ENCODE measurements at places on chromosomes 4 and X.
A peak's percentile ranks its signal among the peaks of the same experiment; 100 is the strongest.

- DNase-seq: no peak
Measured at GRCh38 chr4:29276150-29276549, 1444.0 kb upstream of the PCDH7 start.

DNA sequence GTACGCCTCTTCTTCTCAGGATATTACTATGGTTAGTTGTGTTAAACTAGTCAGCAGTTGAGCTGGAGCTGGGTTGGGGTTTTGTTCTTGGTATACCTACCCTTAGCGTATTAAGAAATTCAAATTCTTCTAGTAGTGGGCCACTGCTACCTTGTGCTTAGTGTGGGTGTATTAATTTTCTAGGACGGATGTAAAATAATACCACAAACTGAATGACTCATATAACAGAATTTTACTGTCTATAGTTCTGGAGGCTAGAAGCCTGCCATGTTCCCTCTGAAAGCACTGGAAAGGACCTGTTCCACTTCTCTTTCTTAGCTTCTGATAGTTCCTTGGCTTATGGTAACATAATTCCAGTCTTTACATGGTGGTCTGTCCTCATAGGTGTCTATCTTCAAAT, 1274.7 kb downstream of the ADGRL3 start:
- DNase-seq: no peak

GRCh38 chrX:22109442-22109841, 77.3 kb downstream of the PHEX start:
- no peak for DNase-seq

DNA sequence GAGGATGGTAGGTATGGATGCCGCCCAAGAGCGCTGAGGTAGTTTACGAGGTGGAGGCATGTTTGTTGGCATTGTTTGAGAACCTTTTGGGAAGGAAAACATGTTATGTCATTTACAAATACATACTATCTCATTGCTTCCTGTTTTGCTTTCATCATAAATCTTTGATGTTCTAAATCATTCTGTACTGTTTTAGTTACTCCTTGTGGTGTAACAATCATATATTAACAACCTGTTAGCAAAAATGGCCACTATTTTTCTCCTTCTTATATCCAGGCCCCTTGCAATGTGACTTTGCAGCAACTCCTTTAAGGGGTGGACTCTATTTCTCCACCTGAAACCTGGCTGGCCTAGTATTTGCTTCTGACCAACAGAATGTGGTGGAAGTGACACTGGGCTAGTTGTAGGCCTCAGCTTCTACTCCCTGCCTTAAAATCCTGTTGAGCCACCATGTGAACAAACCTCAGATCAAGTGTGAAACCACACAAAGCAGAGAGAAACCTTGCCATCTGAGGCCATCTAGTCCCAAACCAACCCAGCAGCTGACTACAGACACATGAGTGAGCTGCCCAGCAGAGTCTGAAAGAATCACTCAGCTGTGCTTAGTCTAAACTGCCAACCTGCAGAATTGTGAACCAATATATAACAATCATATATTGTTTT, 15.8 kb upstream of the CXorf38 start:
- DNase-seq: no peak

DNA sequence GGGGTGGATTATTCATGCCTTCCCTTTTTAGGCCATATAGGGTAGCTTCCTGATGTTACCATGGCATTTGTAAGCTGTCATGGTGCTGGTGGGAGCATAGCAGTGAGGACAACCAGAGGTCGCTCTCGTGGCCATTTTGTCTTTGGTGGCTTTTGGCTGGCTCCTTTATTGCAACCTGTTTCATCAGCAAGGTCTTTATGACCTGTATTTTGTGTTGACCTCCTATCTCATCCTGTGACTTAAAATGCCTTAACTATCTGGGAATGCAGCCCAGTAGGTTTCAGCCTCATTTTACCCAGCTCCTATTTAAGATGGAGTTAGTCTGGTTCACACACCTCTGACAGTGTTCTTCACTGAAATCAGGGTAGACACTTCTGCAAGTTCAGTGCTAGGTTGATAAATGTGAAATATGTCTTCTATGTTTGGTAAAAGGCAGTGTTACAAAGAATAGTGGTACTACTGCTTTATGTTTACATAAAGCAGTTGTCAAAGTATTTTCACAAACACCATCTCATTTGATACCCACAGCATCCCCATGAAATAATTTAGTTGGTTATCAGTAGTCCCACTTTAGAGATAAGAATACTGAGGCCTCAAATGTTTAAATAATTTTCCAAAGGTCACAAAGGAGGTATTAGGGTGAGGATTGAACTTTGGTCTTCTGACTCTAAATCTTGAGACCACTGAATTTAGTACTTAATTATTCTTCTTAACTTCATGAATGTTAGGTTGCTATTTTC, 77.1 kb upstream of the C4orf54 start:
- DNase-seq: no peak

GRCh38 chrX:134734466-134734952, 76.2 kb upstream of the PLAC1 start:
- no peak for DNase-seq

DNA sequence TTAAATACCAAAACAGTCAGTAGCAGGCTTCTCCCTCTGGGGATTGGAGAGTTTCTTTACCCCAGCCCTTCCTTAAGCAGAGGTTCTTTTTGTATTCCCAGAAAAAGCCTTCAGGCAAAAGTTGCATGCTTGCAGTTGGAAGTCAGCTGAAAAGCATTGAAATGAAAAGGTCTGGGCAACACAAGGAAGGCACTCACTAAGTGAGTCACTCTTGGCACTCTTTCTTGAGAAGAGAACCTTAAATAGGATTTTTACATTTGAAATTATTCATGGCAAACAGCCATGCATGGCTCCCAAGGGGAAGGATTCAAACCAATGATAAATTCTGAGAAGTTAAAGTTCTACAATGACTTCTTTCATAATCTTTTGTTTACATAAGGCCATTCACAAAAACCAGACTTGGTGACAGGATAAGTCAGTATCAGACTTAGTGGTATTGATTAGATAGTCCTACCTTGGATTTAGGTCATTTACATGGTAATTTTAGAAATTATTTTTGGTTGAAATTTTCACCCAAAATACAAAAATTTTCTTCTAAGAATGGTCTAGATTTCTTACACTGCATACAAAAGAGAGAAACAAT, 2068.9 kb downstream of the PCDH7 start:
- no peak for DNase-seq

DNA sequence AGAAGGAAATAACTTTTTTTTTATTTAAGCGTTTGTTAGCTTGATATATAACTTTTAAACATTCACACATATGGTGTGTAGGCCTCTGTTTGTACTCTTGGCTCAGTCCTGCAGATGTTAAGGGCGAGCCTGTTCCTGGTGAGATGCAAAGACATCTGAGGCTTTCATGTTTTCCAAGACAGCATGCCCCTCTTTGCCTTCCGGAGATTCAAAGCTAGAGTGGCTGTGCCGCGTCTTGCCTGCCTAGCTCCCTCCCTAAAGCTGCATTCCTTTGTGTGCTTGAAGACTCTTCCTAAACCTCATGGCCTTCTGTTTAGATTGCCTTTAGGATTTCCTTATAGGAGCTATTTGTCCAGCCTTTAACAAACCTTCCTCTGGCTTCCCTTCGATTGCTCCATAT, 67.1 kb downstream of the MID1IP1 start:
- no peak for DNase-seq

GRCh38 chr4:140061194-140061593, 92.8 kb downstream of the MAML3 start:
- no peak for DNase-seq

- DNase-seq: peak; percentile 26
Measured at GRCh38 chr4:77385124-77385969, 220.3 kb upstream of the CXCL13 start.

DNA sequence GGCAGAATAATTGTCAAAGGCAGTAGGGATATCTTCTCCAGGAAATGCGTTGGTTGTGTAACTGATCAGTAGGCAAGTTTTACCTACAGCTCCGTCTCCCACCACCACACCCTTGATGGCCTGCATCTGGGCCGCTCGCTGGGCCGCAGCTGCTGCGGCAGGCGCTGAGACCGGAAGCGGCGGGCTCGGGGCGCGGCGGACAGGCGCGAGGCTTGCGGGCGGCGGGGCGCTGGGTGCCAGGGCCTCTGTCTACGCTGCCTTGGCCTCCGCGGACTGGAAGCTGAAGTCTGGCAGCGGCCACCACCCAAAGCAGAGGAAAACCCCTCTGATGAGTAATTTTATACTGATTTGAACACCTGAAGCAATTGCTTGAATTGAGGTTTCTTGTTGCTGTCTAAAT, 124.2 kb upstream of the ZIC3 start:
- no peak for DNase-seq

DNA sequence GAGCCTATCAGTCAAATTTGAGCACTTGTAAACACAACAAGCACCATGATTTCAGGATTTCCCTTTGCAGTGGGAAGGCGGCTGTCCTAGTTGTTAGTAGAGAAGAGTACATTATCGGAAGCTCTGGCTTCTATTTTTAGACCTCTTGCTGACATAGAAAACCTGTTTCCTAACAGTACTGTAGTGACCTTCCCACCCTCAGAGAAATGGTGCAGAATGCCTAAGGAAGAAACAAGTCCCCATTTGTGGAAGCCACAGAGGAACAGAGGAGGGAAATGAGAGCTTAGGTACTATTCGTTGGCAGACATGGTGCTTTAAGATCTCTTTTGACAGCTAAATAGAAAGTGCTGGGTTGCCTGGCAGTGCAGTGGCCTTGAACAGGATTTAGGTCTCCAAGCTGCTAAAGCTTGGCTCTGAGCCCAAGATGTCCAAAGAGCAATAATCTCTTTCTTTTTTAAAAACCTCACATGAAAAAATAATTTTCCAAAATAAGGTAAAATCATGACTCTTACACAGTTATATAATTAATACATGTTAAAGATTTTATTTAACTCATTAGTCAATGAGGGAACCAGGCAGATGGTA, 24.9 kb downstream of the GLRA2 start:
- DNase-seq: no peak

GRCh38 chrX:139058831-139059495, 347.4 kb upstream of the FGF13 start:
- DNase-seq: no peak

Measured in stimulated activated CD8-positive, alpha-beta memory T cell treated with anti-CD3 and anti-CD28 coated beads, Interleukin-15, amount 100 ng/mL, for 24 hours (primary cell).